T-helper 2 cell (primary cell): ENCODE measurements at places on chromosomes 13 and 19.

DNA sequence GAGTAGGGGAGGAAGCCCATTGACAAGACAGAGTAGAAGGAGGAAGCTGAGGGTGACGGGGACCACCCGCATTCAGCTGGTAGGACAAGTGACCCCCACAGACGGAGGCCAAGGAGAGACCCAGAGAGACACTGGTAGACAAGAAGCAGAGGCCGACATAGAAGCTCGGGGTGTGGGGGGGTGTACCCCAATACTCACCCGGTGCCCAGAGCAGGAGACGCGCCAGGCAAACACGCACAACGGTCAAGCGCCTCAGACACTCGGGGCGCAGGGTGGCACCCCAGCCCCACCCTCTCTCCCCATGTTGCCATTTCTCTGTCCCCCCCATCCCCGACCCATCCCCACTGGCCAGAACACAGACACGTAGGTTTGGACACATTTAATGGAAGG is 23.5 kb downstream of the SHANK1 start:
- DNase-seq = no peak

GRCh38 chr19:49564616-49565045 is 15.7 kb downstream of the NOSIP start:
- DNase-seq = no peak

- DNase-seq = no peak
Observed at GRCh38 chr13:67048821-67049150, 181.3 kb downstream of the PCDH9 start.

DNA sequence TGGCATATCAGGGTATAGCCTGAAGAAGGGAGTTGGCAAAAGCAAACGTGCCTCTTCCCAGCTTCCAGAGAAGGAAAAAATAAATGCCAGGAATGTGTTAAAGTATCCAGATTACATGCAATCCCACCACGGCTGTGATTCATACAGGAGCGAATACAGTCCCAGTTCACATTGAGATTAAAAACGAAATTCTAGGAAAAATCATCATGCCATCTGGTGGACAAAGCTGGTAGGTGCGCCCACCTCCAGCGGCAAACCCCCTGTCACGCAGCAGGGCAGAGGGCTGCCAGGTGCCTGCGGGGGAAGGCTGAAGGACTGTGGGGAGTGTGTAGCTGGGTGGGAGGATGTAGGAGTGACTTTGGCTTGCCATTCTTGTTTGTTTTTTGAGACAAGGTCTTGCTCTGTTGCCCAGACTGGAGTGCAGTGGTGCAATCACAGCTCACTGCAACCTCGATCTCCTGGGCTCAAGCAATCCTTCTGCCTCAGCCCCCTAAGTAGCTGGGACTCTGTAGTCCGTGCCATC is 6.4 kb upstream of the DMWD start:
- DNase-seq = peak; percentile 51

DNA sequence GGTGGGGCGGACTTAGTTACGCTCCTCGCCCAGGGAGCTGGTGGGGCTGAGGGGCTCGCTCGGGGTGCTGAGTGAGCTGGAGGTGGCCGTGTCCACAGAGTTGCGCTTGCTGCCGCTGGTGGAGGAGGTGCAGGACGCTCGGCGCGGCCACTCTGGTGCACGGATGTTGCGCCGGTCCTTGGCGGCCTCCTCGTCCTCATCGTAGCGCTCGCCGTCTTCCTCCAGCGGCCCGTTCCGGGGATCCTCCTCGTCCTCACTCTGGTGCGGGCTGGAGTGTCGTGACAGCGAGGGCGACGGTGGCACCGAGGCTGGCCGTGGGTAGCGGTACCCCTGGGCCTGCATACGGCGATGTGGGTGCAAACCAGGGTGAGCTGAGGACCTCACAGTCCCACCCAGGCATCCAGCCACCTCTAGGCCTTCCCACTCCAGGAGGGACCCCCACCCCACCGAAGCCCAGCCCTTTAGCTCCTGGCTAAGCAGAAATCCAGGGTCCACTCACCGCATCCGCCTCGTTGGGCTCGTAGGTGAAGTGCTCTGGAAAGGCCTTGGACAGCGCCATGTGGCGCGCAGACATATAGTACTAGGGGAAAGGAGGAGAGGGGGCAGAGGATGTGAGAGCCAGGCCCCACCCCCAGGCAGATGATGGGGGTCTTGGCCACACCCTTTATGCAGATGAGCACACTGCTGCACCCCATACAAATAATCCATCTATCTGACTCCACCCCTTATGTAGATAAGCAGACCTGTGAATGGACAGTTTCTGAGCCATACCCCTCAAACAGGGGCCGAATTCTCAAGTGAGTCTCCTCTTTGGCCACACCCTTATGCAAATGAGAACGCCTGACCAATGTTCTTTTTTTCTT is 4.4 kb downstream of the FTL start:
- DNase-seq = no peak

- no peak for DNase-seq
Observed at GRCh38 chr13:46369506-46370277, 17.4 kb downstream of the RUBCNL start.

DNA sequence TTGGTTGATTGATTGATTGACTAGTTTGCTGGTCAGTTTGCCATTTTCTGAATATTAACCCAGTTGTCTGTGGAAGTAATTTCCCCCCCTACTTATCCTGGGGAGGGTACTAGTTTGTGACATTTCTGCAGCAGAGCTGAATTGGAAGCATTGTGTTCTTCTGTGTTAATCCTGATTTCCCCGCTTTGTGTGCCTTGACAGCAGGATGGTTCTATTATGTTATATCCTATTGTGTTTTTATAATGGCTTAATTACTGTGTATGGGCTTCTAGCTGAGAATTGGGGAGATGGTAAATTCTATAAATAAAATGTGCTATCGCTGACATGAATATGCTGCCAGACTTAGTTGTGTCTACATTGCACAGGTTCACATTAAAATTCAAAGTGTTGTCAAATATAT is 499.7 kb downstream of the COG6 start:
- no peak for DNase-seq

- peak; percentile 79 for DNase-seq
Observed at GRCh38 chr19:18932216-18932841, 8.7 kb downstream of the HOMER3 start.

DNA sequence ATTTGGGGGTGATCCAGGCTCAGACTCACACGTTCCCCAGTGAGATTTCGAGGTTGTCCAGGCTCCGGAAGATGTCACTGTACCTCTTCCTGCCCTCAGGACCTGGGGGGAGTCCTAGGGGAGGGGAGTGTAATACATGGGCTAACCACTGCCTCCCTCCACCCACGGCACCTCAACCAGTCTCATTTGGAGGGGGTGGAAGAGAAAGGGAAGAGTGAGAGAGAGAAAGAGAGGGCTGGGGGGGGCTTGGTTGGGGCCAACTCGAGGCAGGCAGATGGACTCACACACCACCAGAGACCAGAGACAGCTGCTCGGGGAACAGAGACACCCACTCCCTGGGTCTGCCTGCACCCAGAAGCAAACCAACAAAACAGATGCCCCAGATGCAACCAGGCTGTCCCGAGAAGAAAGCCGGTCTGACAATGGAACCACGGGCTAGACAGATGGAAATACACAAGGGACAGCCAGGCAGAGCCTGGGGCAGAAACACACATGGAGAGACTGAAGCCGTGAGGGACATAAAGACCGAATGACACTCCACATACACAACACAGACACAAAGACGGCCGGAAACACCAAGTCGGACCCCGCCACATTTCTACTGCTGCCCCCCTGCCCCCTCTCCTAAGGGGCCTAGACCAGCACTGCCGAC is 825 bp downstream of the GMIP start:
- DNase-seq = no peak

GRCh38 chr19:16135430-16136127 is 7.9 kb upstream of the HSH2D start:
- DNase-seq = no peak

DNA sequence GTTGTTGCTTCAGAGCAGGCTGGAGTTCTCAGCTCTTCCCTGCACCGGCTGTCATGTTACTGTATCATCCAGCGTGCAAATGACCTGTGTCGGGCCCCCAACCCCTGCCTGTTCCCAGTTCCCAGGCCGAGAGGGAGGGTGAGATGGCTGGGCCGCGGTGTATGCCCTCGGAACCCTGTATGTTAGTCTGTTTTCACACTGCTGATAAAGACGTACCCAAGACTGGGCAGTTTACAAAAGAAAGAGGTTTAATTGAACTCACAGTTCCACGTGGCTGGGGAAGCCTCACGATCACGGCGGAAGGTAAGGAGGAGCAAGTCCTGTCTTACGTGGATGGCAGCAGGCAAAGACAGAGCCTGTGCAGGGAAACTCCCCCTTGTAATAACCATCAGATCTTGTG is 10.9 kb downstream of the TMEM255B start:
- no peak for DNase-seq

GRCh38 chr13:75312884-75313520 is 169.0 kb downstream of the TBC1D4 start:
- DNase-seq = no peak

DNA sequence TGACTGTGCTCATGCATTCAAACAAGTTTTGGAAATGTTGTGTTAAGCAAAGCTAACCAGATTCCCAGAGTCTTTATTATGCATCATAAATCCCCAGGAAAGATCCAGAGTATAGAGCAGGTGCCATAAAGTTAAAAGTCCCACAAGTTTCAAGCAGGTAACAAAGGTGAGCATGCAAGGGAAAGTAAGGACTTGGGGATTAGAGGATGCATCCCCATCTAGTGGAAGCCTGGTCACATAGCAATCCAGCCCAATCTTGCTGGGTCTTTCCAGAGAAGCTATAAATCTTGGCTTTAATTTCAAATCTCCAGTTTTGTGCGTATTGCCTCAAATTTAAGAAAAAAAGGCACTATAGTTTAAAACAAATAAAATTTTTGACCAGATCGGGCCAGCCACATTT is 72.7 kb downstream of the ZNF254 start:
- DNase-seq = no peak

- DNase-seq = no peak
Observed at GRCh38 chr13:37381502-37381901, 217.1 kb downstream of the POSTN start.

DNA sequence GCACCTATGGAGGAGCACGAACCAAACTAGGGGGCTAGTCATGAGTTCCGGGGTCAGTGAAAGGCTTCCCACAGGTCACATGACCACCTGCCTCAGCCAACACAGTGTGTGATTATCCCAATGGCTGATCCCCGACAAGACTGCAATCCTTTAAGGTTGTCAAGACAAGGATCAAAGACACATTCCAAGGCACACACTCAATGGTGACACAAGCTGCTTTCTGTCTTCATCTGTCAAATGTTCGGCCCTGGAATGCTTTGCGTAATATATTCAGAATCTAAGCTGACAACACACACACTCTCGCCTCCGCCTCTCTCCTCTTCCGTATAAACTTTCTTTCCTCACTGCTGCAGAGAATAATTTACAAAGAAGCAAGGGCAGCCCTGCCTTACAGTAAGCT is 11.7 kb downstream of the RANBP3 start:
- DNase-seq = no peak

DNA sequence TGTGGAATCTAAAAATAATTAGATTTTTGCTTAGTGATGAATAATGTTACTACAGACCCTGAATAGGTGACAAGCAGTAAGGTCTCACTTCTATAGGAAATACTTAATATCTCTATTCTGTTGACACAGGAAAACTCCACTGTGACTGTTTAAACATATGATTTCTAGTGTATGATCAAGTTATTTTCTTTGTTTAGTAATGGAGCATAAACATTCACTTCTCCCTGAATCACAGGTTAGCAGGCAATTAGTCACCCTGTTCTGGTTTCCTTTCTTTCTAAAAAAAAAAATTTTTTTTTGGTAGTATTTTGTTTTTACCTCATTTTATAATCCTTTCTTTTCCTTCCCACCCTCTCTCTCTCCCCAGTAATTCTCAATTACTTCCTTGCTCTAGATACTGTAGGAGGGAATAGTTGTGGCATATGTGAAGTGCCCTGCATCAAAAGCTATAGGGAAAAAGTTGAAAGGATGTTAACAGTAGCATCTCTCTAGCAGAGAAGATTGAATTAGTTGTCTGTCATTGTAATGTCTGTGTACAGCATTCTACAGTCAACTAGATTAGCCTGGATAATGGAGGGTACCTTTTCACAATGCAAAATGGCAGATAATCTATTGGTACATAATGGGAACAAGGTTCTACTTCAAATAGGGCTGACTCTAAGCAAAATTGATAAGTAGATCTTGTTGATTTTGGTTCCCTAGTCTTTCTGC is 3.5 kb downstream of the HS6ST3 start:
- DNase-seq = no peak

DNA sequence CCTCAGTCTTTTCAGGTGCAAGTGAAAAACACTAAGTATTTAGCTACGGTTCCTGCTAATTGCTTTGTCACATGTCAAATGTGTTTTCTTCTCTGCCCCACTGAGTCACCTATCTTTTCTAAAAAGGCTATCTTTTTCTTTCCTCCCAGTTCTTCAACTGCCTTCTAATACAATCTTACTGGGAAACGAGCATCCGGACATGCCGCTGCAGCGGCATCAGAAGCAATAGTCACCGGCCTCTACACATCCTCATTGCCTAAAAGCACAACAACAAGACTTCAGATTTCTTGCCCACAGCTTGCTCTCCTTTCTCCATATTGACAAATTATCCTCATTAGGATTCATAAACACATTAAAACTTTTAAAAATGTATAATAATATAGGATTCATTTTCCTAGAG is 1.2 kb downstream of the PCDH9 start:
- no peak for DNase-seq

DNA sequence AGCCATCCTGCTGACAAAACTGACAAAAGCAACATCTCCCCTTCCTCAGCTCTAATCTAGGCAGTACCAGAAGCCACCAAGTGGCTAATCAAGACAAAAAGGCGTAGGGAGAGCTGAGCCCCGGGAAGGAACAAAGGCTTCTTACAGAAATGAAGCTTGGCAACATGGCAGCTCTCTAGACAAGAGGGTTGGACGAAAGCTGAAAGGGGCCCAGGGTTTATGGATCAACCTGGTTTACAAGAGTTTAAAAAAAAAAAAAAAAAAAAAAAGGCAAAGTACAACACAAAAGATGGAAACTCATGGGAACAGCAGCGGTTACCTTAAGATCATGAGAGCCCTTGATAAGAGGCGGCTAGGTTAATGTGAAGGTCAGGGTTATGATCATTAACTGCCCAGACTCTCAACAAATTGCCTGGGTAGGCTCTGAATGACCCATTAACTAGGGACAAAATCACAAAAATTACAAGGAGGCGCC is 14.0 kb downstream of the ZC3H4 start:
- no peak for DNase-seq

DNA sequence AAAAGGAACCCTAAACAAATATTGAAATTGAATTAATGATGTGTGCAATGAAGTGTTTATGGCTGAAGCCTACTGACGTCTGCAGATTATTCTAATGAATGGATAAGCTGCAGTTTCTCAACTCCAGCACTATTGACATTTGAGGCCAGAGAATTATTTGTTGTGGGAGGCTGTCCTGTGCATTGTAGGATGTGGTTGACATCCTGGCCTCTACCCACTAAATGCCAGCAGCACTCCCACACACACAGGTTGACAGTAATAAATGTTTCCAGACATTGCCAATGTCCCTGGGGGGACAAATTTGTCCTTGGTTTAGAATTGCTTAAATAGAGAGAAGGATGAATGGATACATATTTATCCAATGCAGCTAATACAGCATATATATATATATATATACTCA is 19.2 kb upstream of the MYH14 start:
- DNase-seq = no peak

- no peak for DNase-seq
Observed at GRCh38 chr13:51107996-51108395, 3.1 kb downstream of the C13orf42 start.

GRCh38 chr13:93767180-93767916 is 540.7 kb downstream of the GPC6 start:
- DNase-seq = no peak

GRCh38 chr13:45799451-45799850 is 52.1 kb downstream of the SIAH3 start:
- no peak for DNase-seq

- DNase-seq = no peak
Observed at GRCh38 chr13:23551213-23552008, 18.8 kb upstream of the TNFRSF19 start.
